Mesothelial cell of epicardium (in vitro differentiated cells): ENCODE measurements at places on chromosomes 5 and 9.

- DNase-seq, result no peak
Observed at GRCh38 chr5:149794041-149794440, 63.9 kb downstream of the PPARGC1B start.

GRCh38 chr9:83563360-83563759, 25.2 kb upstream of the FRMD3 start:
- DNase-seq, result no peak

- DNase-seq, result no peak
Observed at GRCh38 chr5:109062664-109063063, 315.0 kb downstream of the FER start.

GRCh38 chr5:153824909-153825308, 213.8 kb downstream of the FAM114A2 start:
- DNase-seq, result no peak

DNA sequence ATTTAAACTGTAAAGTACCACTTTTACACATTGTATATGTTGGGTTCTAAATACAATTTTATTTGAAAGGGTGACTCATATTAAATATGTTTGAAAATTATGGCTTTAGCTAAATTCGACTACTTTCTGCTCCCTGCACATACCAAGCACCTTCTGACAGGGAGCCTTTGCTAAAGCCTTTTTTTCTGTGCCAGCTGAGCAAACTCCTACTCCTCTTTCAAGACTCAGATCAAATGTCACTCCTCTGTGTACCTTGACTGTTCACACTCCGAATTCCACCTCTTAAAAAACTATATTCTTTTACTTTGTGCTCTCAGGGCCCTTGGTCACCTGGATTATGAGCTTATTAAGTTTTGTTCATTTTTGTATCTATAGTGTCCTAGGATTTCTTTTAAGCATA, 6.5 kb upstream of the OXCT1 start:
- DNase-seq, result no peak

DNA sequence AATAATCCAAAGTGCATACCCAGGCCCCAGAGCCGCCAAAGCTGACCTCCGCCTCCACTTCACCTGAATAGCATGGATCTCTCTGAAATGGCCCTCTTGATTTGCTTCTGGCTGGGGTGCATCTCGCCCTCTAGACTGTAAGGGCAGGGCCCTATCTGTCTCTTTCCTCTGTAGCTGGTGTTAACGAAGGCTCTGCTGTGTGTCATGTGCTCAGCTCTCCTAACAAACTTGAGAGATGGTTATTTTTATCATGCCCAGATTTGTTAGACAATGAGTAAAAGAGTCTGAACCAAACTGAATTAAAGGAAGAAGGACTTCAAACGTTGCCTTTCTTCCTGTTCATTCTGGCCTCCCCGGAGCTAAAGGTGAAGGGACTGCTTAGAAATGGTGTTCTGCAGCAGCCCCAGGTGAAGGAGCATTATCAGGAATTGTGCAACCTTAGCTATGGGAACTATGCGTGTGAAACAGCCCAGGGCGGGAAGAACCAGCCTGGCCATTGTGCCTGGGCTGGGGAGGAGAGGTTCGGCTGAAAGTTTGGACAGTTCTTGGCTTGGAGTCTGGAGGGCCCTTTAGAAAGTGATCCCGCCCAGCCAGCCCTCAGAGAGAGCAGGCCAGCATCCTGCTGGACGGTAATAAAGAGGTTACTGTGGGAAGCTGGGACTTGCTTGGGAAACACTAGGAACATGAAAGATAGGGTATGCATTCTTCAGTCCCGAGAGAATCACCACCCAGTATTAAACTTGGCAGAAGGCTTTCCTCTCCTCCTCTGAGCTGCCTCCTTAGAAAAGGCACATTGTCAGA, 73.5 kb downstream of the WWC1 start:
- DNase-seq, result no peak

GRCh38 chr5:159781626-159782157, 134.6 kb upstream of the ADRA1B start:
- no peak for DNase-seq
